ENCODE measurements at places on chromosomes 3 and 15. TPM values are rescaled to one million over a fixed set of nuclear protein-coding genes. Genes with fewer than 3 reads are reported as not detected.

PTPN23 gene
- 4.0 TPM for total RNA-seq

GOLGA6A gene
- 1.0 TPM for total RNA-seq

SLC27A2 gene
- total RNA-seq: 0.57 TPM

EPHB3 gene
- total RNA-seq: 0.20 TPM

CHRM5 gene
- total RNA-seq: not detected

SLC51A gene
- not detected for total RNA-seq

PLXNA1 gene
- 12.1 TPM for total RNA-seq

ITIH3 gene
- total RNA-seq: not detected

DZIP3 gene
- total RNA-seq: 6.0 TPM

CLN6 gene
- total RNA-seq: 15.9 TPM

TMEM207 gene
- not detected for total RNA-seq

ATP13A5 gene
- not detected for total RNA-seq

CCR9 gene
- not detected for total RNA-seq

SKOR1 gene
- total RNA-seq: not detected

RPL29 gene
- 960 TPM for total RNA-seq

COMMD2 gene
- 48.0 TPM for total RNA-seq

All from Caki2 (cell line).